ENCODE measurements at places on chromosomes 3 and 15. TPM values are rescaled to one million over a fixed set of nuclear protein-coding genes. Genes with fewer than 3 reads are reported as not detected.

MESP2 gene
- polyA plus RNA-seq = 0.68 TPM

CFAP92 gene
- 1.7 TPM for polyA plus RNA-seq

NUSAP1 gene
- polyA plus RNA-seq = 272 TPM

ACP3 gene
- 1.1 TPM for polyA plus RNA-seq

PPP1R14D gene
- polyA plus RNA-seq = not detected

MME gene
- 15.2 TPM for polyA plus RNA-seq

ERC2 gene
- polyA plus RNA-seq = 13.7 TPM

DNA sequence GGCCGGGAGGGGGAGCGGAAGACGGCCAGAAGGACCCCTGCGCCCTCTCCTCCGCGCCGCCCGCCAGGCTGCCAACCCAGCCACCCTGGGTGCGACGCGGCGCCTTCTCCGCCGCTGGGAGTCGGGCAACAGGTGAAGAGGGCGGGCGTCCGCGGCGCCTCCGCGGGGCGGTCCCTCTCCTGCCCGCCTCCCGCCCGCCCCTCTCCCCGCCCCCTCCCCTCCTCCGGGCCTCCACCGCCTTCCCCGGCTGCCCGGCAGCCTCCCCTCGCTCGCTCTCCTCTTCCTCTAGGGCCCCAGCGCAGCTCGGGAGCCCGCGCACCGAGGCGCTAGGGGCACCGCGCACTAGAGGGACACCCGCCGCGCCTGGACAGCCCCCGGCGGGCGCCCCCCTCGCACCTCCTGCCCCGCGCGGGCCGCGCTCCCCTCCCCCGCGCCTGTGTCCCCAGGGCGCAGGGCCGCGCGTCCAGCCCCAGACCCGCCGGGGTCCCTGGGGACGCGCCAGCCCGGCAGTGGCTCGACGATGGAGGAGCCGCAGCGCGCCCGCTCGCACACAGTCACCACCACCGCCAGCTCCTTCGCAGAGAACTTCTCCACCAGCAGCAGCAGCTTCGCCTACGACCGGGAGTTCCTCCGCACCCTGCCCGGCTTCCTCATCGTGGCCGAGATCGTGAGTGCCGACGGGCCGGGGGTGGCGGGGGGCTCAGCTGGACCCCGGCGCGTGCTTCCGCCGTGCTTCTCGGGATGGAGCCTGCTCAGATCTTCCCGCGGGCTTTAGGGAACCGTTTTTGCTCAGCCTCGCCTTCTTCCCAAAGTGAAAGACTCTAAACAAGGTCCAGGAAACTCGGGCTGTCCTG lies at the start of gene CMTM8:
CMTM8 (plus strand) TSS at position 228 of the 854 bp plus-strand sequence; CDS start at position 521, 293 bp downstream.
- no peaks in the 10 kb centered on the region for H3K36me3 ChIP-seq
- peak within 1 kb of the TSS; percentile 88 for H3K4me3 ChIP-seq
- peaks cover 18% of the 10 kb centered on the region for H3K4me1 ChIP-seq
- H3K27me3 ChIP-seq = peaks cover 40% of the 10 kb centered on the region
- peak; percentile 83 for DNase-seq

- no peaks in the 10 kb centered on the region for H3K36me3 ChIP-seq
- peaks cover 10% of the 10 kb centered on the region for H3K4me1 ChIP-seq
- DNase-seq = no peak
- H3K27me3 ChIP-seq = no peaks in the 10 kb centered on the region
- H3K4me3 ChIP-seq = no peak overlapping the region
- H3K27ac ChIP-seq = no peak overlapping the region
These were observed 40.2 kb downstream of the SLC9A9 start for GRCh38 chr3:143808030-143808429.

DNA sequence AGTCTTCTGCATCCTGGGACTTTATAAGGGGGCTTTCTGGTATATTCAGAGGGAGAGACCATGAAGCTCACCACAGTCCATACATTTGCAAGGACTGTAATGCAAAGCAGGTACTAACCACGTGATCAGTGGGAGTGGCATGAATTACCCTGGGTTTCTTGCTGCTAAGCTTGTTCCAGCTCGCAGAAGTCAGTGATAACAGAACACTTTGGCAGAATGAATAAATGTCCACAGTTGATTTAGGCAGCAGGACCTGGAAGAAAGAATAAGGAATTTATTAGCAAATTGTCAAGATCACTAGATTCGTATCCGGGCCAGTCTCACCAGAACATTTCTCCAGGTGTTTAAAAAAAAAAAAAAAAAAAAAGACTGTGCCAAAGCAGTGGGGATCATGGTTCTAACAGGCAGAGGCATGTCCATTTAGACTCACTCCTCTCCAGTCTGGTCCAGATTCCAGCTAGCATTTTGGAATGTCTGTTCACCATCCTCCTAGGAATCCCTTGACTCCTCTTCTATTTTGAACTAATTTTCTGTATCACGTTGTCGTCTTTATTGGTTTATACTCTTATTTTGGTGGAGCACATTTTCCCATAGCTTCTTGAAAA lies 24.5 kb downstream of the HHLA2 start:
- no peaks in the 10 kb centered on the region for H3K36me3 ChIP-seq
- no peaks in the 10 kb centered on the region for H3K27me3 ChIP-seq
- H3K4me1 ChIP-seq = peaks cover 10% of the 10 kb centered on the region
- H3K27ac ChIP-seq = no peak overlapping the region
- DNase-seq = peak; percentile 34

DNA sequence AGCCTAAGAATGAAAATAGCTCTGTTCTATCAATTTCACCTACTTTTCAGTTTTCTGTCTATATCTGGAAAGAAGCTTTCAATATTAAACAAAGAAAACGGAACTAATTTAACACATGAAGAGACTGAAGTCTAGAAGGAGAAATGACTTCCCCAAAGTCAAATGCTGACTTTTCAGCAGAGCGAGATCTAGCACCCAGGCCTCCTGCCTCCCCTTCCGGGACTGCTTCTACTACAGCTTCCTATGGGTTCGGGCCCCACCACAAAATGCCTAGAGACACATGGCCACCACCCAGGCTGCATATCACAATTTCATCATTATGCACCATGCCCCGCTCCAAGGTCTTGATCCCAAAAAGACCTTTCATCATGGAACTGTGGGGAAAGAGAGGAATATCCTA lies 104.5 kb downstream of the SST start:
- H3K4me3 ChIP-seq = no peak overlapping the region
- DNase-seq = no peak
- H3K27ac ChIP-seq = no peak overlapping the region
- H3K27me3 ChIP-seq = no peaks in the 10 kb centered on the region
- no peaks in the 10 kb centered on the region for H3K36me3 ChIP-seq
- peaks cover 19% of the 10 kb centered on the region for H3K4me1 ChIP-seq

- no peaks in the 10 kb centered on the region for H3K4me1 ChIP-seq
- no peak overlapping the region for H3K27ac ChIP-seq
- H3K4me3 ChIP-seq = no peak overlapping the region
- no peak for DNase-seq
These were observed 383.9 kb upstream of the DPH6 start for GRCh38 chr15:35929740-35930444.

DNA sequence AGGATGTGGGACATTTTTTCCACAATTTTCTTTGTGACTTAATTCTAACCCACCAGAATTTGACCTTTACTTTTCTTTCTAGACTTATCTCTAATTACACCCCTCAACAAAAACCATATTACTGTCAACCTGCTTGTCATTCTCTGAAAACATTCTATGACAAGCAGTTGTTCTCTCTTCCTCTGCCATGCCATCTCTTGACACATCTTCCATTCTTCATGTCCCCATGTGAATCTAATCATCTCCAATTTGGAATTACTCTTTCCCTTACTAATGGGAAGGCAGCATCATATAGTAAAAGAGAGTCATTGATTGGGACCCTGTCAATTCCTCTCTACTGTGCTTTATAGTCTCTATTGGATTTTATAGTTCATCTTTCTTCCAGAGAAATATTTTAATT lies 61.3 kb upstream of the P2RY1 start:
- H3K36me3 ChIP-seq = no peaks in the 10 kb centered on the region
- no peak overlapping the region for H3K27ac ChIP-seq
- no peak overlapping the region for H3K4me3 ChIP-seq

DNA sequence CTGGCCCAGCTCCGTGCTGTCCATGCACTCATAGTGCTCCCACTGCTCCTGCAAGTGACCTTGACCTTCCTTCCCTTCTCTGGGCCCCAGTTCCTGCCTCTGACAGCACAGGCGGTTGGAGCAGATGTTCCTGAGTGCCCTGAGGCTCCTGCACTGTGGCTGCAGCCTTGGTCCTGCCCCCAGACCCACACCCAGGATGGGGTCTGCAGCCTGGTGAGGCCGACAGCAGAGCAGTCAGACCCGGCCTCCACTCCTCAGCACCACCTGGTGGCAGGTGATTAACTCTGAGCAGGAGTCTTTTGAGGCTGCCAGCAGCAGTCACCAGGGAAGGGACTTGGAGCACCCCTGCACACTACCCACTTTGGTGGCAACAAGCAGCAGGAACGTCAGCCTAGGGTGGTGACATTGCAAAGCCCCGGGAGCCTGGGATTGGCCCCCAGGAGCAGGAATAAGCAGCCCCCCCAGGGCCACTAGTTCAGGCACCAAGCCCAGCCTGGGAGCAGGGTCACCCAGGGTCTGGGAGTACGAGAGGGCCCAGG lies 64.6 kb downstream of the CYP11A1 start:
- H3K27ac ChIP-seq = no peak overlapping the region
- peaks cover 64% of the 10 kb centered on the region for H3K27me3 ChIP-seq
- DNase-seq = peak; percentile 85

DNA sequence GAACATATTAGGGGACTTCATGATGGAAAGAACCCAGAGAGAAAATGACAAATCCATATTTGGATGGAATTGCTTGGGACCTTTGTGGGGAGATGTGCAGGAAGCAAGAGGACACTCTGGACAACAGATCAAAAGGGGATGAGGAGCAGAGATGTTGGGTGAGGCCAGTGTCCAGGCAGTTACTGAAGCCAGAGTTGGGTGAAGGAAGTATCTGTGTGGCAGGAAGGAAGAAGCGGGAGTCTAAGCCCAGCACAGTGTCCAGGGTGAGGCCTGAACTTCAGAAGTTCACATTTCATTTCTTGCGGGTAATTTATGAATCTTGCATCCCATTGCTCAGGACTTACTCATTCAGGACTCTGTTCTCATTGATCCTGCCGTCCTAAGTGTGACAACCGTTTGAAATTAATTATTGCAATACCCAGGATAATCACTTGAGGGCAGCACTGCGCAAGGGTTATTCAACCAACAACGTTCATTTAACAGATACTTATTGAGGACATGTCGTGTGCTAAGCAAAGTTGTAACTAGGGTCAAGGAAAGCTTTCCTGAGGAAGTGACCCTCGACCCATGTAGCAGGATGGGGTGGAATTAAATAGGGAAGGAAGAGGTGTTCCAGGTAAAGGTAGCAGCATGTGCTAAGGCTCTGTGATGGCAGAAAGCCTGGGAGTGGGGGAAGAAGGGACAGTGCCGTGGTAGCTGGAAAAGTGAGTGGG lies 61.3 kb upstream of the CMTM8 start:
- no peak overlapping the region for H3K27ac ChIP-seq
- no peaks in the 10 kb centered on the region for H3K36me3 ChIP-seq
- no peak overlapping the region for H3K4me3 ChIP-seq
- H3K4me1 ChIP-seq = no peaks in the 10 kb centered on the region
- H3K27me3 ChIP-seq = no peaks in the 10 kb centered on the region
- peak; percentile 87 for DNase-seq

DNA sequence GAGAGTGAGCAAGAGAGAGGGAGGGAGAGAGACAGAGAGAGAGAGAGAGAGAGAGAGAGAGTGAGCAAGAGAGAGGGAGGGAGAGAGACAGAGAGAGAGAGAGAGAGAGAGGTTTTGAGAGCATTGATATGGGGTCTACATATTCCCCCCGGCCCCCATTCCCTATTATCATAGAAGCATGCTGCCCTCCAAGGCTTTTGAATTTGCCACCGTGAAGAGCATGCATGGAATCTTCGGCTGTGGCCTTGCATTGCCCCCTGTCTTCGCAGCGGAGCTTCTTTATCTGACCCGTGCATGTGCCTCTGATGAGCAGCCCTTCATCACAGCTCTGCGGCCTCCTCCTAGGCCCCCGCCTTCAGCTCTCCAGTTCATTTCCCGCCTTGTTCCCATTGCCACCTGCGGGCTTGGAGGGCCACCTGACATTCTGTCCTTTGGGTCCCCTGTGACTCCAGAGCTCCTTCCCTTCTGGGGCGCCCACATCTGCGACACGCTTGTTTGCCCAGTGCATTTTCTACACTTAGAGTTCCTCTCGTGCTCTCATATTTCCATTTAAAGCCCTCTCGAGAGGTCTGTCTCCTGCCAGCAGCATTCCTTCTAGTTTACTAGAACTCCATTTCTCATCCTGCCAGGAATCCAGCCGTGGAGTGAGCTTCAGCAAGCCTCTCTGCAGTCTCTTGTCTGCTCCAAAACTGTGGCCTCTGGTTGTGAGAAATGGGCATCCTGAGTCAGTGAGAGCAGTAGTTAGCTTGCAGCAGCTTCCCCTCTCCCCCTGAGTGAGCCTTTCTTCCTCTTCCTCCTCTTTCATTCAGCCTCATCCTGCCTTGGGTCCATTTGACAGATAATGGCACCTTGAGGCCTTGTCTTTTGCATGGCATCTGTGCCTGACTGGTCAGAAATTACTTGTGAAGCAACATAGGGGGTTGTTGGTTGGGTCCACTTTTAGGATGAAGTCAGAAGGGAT lies 25.3 kb downstream of the LPP start:
- 0 out of 2 replicates have a peak, but pooled peaks cover 4% of the 10 kb centered on the region for H3K36me3 ChIP-seq
- DNase-seq = peak; percentile 37
- H3K27me3 ChIP-seq = no peaks in the 10 kb centered on the region
- no peak overlapping the region for H3K27ac ChIP-seq

DNA sequence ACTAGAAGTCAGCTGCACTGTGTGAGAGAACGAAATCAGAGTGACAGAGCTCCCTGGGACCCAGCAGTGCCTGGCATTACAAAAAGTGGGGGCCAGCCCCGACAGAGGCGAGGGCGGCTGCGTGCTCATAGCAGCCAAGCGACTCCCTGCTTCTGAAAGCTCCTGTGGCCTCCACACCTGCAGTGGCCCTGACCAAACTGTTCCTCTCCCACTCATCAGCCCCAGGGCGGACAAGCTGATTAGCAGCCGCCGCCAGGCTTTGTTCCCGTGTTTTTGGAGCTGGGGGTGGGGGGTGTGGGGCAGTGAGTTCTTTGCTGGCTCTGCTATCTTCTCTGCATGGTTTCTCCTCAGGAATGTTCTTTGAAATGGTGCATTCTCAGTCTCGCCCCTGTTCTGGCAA lies 58.1 kb downstream of the DGKG start:
- no peaks in the 10 kb centered on the region for H3K27me3 ChIP-seq
- H3K27ac ChIP-seq = no peak overlapping the region
- no peak overlapping the region for H3K4me3 ChIP-seq
- H3K4me1 ChIP-seq = peaks cover 13% of the 10 kb centered on the region
- no peaks in the 10 kb centered on the region for H3K36me3 ChIP-seq

GRCh38 chr3:154193000-154193615 lies 71.9 kb downstream of the ARHGEF26 start:
- no peaks in the 10 kb centered on the region for H3K27me3 ChIP-seq
- DNase-seq = no peak
- H3K4me3 ChIP-seq = no peak overlapping the region
- H3K36me3 ChIP-seq = no peaks in the 10 kb centered on the region
- peaks cover 15% of the 10 kb centered on the region for H3K4me1 ChIP-seq

- H3K27ac ChIP-seq = no peak overlapping the region
- H3K27me3 ChIP-seq = no peaks in the 10 kb centered on the region
- DNase-seq = no peak
These were observed 20.7 kb upstream of the MYZAP start for GRCh38 chr15:57570994-57571393.

DNA sequence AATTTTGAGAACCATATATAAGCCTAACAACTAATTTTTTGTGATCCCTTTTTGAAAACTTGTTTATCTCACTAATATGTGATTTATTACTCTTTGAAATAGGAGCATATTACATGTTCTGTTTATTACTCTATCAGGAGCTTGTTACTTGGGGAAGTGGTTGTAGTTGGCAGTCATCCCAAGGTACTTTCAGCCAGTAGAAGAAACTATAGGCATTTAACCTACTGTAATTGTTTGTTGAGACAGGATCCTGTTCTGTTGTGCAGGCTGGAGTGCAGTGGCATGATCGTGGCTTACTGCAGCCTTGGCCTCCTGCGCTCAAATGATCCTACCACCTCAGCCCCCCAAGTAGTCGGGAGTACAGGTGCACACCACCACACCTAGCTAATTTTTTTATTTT lies 195.6 kb downstream of the TCF12 start:
- H3K4me1 ChIP-seq = peaks cover 36% of the 10 kb centered on the region
- H3K27me3 ChIP-seq = no peaks in the 10 kb centered on the region
- H3K4me3 ChIP-seq = no peak overlapping the region
- no peak for DNase-seq
